ENCODE measurements at places on chromosomes 11 and 22.

DNA sequence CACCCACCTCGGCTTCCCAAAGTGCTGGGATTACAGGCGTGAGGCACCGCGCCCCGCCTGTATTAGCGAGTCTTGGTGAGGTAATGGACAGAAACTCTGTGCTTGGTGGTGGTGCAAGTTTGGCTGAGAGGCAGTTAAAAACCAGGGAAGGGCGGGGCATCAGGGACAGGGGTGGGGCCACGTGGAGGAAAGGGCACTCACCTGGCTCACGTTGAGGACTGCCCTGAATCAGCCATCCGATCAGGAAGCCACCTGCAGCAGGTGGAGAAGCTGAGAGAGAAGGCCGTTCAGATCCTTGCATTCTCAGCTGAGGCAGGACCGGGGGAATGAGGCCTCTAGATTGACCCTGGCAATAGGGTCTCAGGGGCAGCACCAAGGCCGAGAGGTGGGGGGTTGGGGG is 12.1 kb upstream of the CHRM1 start:
- no peak for DNase-seq

GRCh38 chr11:95698676-95699557 is 90.7 kb downstream of the FAM76B start:
- no peak for DNase-seq

DNA sequence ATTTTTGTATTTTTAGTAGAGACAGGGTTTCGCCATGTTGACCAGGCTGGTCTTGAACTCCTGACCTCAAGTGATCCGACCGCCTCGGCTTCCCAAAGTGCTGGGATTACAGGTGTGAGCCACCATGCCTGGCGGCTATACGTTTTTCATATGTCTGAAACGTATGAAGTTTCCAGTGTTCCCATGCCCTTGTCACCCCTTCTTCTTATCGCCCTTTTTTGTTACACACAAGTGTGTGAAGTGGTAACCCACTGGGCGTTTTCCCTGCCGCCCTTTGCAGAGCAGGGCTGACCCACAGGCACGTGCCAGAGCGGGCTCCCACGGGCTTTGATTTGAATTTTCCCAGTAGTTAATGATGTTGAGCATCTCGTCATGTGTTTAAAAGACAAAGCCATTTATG is 17.0 kb downstream of the PIM3 start:
- no peak for DNase-seq

DNA sequence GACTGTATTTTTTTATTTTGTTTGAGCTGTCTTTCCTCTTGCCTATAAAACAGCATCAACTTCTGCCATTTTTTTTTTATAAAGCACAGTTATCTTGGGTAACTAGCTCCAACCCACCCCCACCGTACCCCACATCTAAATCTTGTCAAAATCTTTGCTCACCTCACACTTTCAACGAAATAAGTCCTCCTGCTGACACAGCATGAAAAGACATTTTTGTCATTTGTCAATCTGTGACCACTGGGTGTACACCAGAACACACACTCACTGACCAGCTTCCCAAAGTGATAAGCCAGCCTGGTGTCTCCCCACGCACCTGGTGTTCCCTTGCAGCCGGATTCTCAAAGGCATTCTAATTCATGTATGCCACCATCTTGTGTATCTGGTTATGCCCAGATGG is 1.7 kb upstream of the TECTA start:
- no peak for DNase-seq

GRCh38 chr11:90326647-90327046 is 103.8 kb upstream of the CHORDC1 start:
- no peak for DNase-seq

- DNase-seq = no peak
Measured at GRCh38 chr22:20833225-20833665, 25.4 kb downstream of the PI4KA start.

DNA sequence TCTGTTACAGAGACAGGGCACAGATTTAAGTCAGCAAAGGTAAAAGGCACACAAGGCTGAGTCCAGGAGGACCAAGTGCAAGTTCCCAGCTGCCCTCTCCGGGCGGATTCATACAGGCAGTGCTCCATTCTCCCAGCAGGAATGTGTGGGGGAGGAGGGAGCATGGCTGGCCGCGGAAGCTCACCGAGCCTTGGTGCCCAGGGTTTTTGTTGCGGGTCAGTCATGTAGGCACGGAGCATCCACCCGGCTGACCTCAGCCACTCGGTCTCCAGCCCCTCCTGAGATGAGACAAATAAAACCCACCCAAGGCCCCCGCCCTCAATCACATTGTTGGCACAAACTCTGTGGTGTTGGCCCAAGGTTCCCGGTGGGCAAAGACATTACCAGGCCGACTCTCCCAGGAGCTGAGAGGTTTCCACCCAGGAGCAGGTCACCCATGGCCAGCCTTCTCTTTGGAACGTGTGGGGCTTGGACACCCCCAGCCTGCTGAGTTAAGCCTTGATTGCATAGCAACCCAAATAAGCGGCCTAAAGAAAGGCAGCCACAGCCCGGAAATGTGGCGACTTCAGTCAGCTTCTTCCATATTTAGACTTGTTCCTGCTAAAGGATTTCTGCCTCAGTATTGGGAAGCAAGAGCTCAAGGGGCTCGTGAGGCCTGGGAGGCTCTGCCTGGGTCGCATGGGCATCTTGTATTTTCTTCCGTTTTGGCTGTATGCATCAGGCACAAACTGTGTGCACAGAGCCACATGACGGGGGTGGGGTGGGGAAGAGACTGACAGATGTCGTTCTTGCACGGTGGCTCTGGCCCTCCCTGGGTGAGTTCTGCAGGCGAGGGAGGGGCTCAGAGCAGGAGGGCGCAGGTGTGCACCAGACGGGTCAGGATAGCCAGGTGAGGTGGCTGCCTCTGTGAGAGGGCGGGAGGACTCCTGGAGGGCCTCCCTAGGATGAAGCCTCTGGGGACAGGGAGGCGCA is 63.0 kb downstream of the ARHGAP8 start:
- no peak for DNase-seq

DNA sequence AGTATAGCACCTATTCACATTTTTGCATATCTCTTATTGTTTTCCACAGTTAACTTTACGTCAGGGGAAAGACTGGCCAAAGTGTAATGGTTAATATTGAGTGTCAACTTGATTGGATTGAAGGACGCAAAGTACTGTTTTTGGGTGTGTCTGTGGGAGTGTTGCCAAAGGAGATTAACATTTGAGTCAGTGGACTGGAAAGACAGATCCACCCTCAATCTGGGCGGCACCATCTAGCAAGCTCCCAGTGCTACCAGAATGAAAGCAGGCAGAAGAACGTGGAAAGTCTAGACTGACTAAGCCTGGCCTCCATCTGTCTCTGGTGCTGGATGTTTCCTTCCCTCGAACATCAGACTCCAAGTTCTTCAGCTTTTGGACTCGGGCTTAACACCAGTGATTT is 1900.7 kb upstream of the RAG2 start:
- DNase-seq = no peak

DNA sequence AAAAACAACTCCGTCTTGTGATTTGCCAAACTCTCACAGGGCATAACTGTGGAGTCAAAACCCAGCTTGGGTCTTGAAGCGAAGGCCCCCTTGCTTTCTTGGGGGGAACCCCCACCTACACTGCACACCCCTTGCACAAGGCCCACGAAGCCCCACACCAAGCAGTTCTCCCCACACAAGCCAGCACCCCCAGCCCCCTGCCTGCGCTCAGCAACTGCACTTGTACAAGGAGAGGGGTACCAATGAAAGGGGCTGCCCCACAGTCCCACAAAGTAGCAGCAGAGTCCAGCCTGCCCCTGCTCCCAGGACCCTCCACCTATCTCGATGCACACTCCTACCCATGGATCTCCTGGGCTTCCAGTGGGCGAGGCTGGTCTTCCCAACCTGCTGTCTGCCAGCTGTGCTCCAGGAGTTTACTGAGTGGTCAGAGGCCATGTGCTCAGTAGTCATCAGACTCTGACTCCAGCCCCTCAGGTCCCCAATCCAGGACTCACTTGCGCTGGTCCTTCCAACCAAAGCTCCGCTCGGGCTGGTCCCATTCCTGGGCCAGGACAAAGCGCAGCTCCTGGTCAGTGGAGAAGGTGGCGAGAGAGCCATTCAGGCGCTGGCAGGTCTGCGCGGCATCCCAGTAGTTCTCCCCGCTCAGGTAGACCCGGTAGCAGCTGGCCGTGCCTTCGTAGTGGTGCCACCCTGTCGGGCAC is 57.7 kb downstream of the DGCR2 start:
- DNase-seq = no peak

DNA sequence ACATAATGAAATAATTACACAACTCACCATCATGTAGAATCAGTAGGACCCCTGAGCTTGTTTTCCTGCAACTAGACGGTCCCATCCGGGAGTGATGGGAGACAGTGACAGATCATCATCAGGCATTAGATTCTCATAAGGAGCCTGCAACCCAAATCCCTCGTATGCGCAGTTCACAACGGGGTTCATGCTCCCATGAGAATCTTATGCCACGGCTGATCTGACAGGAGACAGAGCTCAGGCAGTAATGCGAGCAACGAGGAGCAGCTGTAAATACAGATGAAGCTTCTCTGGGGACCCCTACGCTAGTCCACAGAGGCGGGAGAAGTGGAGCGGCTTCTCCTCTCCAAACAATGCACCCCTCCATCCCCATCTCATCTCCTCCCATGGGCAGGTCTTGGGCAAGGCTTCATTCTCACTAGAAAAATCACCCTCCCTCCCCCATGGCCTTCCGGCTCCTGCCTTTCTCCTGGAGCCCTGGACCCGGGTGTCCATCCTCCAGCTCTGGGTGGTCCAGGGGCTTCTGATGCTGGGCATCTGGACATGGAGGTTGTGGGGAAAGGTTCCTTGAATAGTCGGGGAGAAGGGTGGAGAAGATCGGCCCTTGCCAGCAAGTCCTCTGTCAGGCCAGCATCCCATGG is 16.2 kb upstream of the RAC2 start:
- no peak for DNase-seq

DNA sequence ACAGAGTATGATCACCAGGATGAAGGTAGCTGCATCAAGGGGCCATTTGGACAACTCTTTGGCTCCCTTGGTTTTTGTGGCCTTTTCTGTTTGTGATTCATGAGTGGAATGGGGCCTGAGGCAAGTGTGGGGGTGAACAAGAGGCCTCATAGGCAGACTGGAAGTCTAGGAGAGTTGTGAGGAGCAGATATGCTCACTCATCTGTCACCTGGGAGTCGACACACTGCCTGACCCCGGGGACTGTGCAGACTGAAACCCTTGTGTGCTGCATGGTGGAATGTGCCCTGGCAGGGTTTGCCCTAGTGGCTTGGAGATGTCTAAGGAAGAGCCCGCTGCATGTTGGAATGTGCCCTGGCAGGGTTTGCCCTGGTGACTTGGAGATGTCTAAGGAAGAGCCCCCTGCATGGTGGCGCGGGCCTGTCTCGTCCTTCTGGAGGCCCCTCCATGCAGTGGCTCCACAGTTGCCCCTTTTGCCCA is 60.0 kb downstream of the MED15 start:
- DNase-seq = no peak

GRCh38 chr11:64590763-64591221 is at the start of gene SLC22A12:
Gene SLC22A12 (plus strand): TSS chr11:64591220. CDS start chr11:64591557, 337 bp downstream.
- DNase-seq = no peak

DNA sequence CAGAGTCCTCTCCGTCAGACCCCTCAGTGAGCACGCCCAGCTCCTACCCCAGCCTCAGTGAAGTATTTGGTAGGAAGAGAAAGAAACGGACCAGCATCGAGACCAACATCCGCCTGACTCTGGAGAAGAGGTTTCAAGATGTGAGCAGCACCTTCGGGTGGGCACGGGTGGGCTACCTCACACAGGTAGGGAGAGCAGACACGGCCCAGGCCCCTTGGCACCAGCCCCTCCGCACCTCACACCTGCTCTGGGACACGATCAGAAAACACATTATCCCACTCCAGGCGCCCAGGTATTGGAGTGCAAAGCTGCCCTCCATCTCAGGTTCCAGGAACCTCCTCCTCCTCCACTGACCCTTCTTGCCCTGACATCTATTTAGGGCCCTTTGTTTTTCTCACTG is 17.6 kb upstream of the TLCD5 start:
- no peak for DNase-seq

GRCh38 chr22:42511401-42511891 is 8.2 kb downstream of the RRP7A start:
- DNase-seq = no peak

DNA sequence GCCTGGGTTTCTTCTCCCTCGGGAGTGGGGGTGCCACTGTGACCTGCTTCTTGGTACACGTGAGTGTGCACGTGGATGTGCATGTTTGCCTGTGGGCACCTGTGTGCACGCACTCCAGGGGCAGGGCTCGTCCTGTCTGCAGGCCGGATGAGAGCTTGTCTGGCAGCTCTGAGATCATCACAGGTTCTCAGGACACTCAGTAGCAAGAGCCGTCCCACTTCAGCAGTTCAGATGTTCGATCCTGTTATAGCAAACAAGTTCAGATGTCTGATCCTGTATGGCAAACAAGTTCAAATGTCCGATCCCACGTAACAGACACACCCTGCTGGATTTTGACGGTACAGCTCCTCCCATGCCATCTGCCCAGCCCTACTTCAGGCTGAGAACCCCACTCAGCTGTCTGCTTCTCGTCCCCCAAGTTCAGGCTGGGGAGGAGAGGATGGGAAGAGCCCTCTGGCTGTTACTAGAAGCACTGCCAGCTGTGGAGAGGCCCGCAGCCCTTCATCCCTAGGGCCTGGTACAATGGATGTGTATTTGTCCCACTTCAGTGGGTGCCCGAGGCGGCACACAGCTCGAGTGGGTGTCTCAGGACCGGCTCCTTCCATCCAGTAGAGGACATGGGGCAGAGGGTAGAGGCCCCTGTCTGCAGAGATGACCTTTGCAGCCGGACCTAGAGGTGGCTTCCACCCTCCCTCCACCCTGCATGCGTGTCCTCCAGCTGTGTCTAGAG is 1126.9 kb downstream of the BRD1 start:
- DNase-seq = no peak

DNA sequence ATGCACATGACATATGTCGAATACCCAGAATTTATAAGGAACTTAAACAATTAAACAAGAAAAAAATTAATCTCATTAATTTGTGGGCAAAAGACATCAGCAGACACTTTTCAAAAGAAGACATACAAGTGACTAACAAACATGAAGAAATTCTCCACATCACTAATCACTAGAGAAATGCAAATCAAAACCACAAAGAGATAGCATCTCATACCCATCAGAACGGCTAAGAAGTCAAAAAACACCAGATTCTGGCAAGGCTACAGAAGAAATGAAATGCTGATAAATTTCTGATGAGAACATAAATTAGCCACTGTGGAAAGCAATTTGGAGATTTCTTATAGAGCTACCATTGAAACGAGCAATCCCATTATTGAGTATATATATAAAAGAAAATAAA is 210.6 kb upstream of the LUZP2 start:
- DNase-seq = no peak

Data from activated CD4-positive, alpha-beta T cell treated with anti-CD3 and anti-CD28 coated beads for 4 hours (primary cell).